Stimulated activated CD4-positive, alpha-beta T cell treated with anti-CD3 and anti-CD28 coated beads, TNF-alpha, amount 100 ng/mL, for 1 hour (primary cell): ENCODE measurements at places on chromosomes 4 and X.

- no peak for DNase-seq
These were observed 46.5 kb downstream of the TMA16 start for GRCh38 chr4:163540977-163541376.

DNA sequence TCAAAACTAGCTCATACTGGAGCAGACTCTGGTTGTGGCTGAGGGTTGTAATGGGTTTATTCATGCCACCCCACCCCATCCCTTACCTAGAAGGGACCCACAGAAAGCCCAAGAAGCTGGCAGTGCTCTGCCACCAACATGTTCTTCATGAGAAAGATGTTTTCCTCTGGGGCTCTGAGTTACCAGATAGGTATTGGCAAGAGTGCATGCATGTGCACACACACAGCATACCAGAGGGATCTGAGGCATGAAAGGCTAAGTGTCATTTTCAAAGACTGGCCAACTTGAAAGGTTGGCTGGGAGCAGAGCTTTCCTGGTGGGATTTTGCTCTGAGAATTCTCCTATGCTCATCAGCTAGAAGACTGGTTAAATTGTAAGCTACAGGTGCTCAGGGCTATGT, 65.2 kb downstream of the PHOX2B start:
- DNase-seq, result no peak

DNA sequence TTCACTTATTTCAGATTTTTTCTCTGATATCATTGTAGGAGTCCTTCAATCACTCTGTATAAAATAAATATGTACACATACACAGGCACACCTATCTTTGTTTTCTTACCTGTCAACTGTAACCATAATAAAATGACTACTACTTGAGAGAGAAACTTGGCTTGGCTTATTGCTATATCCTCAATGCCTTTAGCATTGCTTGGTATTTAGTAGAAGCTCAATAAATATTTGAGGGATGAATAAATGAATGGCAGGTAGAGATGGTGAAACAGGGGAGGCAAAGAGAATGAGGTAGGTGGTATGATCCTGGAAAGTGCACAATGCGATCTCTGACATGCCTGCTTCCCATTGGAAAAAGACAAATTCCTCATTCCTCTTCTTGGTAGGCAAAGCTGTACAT, 21.8 kb upstream of the CXCL6 start:
- no peak for DNase-seq

GRCh38 chrX:63855896-63856295, 70.9 kb upstream of the ARHGEF9 start:
- no peak for DNase-seq

DNA sequence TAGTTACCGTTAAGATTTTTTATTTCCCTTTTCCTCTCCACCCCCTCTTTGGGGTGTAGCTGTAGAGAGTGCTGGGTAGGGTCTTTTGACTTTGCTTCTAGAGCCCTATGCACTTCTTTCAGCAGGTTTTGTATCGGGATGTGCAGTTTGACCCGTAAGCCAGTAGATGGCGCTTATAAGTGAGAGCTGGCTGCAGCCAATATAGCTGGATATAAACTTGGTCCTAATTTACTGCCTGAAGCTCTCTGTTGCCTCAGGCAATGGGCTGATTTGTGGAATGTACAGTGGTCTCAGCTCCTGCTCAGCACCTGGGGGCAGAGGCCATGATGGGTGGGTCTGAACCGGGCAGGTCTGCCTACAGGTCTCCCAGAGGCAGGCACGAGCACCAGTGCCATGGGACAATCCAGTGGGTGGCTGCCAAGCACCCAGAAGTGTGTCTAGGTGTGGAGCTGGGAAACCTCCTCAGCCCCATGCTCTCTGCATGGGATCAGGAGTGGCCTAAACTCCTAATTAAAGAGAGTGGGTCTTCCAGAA, 146.5 kb downstream of the SPANXN1 start:
- no peak for DNase-seq

DNA sequence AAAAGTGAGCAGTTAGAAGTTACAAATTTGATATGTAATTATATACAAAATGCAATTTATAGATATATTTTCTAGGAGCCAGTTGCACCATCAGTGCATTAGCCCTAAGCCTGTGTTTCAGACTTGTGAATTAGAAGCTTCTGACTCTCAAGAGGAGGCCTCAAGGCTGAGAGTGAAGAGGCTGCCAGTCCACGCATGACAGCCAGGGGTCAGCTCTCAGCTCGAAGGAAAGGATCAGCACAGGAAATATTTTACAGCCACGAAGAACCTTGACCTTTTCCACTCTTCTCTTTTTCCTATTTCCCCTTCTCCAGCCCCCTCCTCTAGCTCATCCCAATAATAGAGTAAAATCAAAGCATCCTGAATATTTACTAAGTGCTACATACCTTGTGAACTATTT, 642.4 kb downstream of the TRIML1 start:
- no peak for DNase-seq

DNA sequence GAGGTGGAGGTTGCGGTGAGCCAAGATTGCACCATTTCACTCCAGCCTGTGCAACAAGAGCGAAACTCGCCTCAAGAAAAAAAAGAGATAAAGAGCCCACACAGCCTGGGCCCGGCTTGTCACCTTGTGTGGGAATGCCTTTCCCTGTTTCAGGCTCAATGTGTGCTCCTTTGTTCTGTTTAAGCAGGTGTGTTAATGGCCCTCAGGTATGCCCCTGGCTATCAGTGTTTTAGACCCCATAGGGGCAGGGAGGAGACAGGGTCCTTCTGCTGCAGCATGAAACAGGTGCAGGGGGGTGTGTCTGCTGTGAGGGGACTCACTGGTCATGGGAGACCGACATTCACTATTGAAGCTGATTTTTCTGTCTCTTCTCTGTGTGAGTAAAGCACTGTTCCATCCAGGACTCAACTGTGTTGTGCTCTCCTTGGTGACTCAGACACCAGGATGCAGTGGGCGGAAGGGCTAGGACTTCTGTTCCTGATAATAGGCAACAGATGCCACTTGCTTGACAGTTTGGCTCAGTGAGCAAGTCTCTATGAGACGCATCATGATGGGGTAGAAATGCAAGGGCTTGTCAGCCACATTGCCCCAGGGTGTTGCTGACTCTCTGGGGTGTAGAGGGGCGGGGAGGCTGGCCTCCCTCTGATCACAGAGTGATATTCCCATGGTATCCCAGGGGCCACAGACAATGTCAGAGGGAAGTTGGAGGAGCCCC, 15.6 kb upstream of the LAP3 start:
- DNase-seq, result no peak

GRCh38 chrX:93354651-93355050, 318.7 kb downstream of the NAP1L3 start:
- DNase-seq, result no peak

- DNase-seq, result no peak
These were observed 481 bp downstream of the UTP3 start for GRCh38 chr4:70688795-70689231.
